ENCODE measurements at places on chromosomes 11 and 22.

- DNase-seq: no peak
Measured at GRCh38 chr11:117976445-117976844, 9.7 kb upstream of the IL10RA start.

DNA sequence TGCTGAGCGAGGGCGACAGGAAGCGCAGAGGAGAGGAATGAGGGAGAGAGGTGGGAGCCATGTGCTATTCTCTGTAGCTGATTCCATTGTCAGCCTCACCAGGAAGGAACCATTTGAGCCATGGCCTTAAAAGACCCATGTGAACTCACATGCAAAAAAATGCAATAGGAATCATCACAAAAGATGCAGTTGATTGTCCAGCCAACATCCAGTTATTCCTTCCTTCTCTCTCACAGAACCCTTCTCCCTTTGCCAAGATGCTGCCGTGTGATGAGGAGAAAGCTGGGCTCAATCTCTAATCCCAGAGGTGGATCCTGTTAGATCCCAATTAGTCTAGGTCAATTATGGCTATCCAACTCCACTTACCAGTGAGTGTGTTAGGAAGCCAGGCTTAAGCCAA lies 58.2 kb upstream of the RRAS2 start:
- DNase-seq: no peak

- no peak for DNase-seq
Measured at GRCh38 chr22:26838471-26838825, 181.1 kb downstream of the MIAT start.

GRCh38 chr11:2987881-2988861 lies 4.0 kb downstream of the NAP1L4 start:
- no peak for DNase-seq

- DNase-seq: peak; percentile 63
Measured at GRCh38 chr11:10294290-10294953, 403 bp upstream of the SBF2 start.

GRCh38 chr11:58963551-58964104 lies 24.3 kb downstream of the GLYATL1 start:
- DNase-seq: no peak

GRCh38 chr11:63017306-63017974 lies 1.8 kb upstream of the SLC22A8 start:
- no peak for DNase-seq

GRCh38 chr11:63610604-63611394 lies 3.4 kb downstream of the PLAAT3 start:
- DNase-seq: peak; percentile 18

DNA sequence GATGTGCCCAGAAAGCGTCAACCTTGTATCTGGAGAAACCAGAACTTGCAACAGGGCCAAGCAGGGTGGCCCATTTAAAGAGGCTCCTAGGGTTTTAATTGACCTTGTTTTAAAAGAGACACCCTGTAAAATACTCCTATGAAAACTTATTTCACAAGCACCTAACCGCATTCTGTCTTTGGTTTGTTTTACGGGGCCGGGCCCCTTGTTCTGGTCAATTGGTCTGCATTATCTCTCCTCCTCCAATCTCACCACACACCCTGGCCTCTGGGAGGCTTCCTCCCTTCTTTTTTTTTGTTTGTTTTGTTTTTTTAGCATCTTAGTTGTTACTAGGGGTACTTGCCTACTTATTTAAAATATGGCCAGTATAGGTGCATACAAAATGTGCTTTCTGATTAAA lies 4.7 kb downstream of the EHF start:
- no peak for DNase-seq

DNA sequence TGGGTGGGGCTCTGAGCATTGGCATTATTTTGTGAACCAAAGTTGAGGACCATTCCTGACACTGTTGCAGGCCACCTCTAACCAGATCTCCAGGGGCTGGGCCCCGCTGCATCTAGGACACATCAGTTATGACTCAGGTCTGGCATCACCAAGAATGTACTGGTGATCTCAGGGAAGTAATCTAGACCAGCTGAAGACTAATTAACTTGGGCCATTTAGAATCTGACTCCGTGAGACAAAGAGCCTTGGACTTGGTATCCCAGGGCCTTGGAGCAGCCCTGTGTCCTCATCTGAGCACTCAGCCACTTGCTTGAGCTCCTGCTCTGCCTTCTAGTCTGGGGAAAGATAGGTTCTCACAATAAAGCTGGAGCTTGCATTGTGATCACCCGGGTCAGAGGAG lies 200.6 kb downstream of the KIRREL3 start:
- DNase-seq: no peak
